ENCODE measurements at places on chromosomes 16 and 17. TPM values are rescaled to one million over a fixed set of nuclear protein-coding genes. Genes with fewer than 3 reads are reported as not detected.

The LDAF1 gene
- 30.0 TPM for total RNA-seq

The RTN4RL1 gene
- total RNA-seq, result 3.7 TPM

The FN3KRP gene
- 35.2 TPM for total RNA-seq

- no peak for DNase-seq
Observed at GRCh38 chr16:2867661-2867986, 9.7 kb upstream of the PRSS22 start.

DNA sequence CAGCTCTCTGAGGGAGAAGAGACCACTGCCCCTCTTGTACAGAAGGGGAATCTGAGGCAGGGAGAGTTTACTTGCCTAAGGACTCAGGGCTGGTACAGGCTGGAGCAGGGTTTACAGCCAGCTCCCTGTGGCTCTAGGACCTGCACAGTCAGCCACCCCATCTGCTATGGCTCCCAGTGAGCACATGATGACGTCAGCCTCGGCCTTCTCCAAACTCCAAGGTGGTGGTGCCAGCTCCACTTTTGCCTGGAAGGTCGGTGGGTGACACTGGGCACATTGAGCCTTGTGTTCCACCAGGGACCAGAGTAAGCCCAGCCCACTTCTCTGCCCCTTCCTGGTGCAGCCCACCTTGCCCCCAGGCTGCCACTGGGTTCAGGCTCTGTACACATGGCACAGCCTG is 202.2 kb downstream of the ENGASE start:
- no peak for DNase-seq

DNA sequence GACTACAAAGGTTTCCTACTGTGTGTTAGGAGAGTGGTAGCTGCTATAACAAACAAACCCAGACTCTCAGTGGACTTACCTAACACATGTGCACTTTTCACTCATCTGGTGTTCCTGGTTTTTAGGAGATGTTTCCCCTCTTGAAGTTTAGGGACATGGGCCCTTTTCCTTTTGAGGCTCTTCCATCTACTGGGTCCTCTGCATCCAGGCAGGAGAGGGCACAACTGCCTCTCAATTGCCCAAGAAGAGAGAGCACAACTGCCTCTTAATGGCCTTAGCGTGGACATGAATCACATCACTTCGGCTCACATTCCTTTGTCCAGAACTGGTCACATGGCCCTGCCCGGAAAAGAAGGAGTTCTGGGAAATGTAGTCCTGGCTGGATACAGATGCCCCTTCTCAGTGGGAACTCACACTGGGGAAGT is 9.8 kb upstream of the TNRC6C start:
- DNase-seq, result peak; percentile 51

DNA sequence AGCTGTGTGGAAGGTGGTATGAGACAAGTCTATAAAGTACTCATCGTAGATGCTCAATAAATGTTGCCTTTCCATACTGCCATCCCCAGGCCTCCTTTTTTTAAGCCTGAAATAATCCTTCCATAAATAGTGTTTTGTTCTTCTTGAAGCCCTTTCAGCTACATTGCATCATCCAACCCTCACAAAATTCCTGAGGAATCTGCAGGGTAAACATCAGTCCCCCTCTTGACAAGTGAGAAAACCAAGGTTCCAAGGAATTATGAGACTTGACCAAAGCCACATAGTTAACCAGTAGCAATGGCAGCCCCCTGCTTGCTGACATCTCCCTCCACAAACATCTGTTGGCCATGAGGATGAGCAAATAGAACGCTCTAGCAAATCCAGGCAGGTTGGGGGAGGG is 89.7 kb upstream of the CCL1 start:
- DNase-seq, result no peak
